ENCODE measurements at places on chromosomes 4 and X.
A peak's percentile ranks its signal among the peaks of the same experiment; 100 is the strongest.

DNA sequence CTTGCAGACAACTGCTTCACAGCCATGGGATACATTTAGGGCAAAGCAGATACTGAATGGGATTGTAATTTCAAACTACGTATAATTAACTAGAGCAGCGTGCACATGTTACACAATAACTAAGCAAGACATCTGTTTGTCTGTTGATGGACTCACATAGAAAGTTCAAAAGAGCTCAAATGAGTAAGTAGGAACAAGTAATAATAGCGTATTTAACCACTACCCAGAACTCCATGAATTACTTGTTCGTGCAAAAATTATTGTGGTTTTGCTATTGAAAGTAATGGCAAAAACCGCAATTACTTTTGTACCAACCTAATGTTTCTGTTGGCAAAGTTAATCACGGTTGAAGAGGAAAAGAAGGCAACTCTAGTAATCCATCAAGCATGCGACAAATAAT lies 825.4 kb downstream of the PCDH18 start:
- peak; percentile 27 for DNase-seq

GRCh38 chr4:51868449-51868847 lies 25.5 kb downstream of the DCUN1D4 start:
- DNase-seq = no peak

GRCh38 chrX:149152941-149153340 lies 352.2 kb downstream of the IDS start:
- no peak for DNase-seq

DNA sequence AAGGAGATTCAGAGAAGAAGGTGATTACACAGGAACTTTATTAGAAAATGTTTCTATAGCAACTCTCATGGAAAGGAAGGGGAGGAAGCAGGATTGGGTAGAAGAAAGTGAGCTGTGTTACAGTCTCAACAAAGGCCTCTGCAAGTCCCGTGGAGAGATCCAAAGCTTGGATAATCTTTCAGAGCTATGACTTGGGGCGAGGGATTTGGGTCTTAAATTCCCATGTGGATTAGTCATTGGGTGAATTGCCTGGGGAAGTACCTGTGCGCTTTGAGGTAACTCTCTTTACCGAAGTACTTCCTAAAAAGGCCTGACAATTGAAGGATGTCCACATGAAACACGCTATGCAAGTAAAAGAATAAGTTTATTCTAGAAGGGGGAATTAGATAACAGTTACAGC lies 133.8 kb upstream of the ANKRD50 start:
- DNase-seq = no peak

DNA sequence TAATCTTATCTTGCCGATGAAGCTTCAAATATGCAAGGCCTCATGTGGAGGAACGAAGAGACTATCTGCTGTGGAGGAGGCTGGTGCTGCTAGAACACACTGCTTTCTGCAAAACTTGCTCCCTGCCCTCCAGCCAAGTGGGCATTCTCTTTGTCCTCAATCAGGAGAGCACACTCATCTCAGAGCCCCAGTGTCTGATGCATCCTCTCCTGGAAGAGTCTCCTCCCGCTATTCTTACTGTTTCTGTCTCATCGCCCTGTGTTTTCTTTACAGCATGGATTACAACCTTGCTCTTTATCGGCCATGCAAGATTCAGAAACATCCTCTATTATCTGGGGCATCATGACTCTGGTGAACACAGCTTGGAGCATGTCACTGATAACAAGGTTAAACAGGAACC lies 68.2 kb upstream of the MTNR1A start:
- peak; percentile 10 for DNase-seq

DNA sequence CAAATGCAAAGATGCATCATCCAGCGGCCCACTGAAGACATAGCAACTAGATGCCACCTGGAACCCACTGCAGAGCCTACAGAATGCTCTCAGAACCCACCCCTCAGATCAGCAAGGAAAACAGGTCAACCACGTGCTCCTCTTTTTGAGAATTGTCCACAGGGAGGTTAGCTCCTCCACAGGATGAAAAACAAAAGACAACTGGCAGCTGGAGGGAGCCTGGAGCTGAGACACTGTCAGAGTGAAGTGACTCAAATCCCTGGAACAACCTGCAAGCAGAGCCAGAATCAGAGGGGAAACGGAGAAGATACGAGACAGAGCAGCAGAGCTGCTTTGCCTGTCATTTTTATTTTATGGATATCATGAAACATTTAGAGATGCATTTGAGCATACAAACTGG lies 277.6 kb downstream of the GASK1B start:
- DNase-seq = no peak

DNA sequence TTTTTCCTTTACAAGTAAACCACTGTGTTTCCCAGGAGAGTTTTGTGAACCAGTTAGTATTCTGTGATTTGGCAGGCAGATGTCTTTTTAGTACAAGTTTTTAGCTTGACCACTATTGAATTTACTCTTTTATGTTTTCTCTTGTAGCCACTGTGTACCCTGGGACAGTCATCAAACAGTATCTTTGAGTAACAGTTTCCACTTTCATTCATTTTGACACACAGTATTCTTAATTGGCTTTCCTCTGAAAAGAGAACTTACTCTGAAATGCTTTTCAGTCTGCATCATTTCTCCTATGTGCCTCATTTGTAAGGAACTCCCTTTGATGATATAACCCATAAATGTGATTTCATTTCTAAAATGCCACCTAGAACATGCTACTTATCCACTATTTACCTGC lies 476.5 kb downstream of the PDGFC start:
- no peak for DNase-seq

DNA sequence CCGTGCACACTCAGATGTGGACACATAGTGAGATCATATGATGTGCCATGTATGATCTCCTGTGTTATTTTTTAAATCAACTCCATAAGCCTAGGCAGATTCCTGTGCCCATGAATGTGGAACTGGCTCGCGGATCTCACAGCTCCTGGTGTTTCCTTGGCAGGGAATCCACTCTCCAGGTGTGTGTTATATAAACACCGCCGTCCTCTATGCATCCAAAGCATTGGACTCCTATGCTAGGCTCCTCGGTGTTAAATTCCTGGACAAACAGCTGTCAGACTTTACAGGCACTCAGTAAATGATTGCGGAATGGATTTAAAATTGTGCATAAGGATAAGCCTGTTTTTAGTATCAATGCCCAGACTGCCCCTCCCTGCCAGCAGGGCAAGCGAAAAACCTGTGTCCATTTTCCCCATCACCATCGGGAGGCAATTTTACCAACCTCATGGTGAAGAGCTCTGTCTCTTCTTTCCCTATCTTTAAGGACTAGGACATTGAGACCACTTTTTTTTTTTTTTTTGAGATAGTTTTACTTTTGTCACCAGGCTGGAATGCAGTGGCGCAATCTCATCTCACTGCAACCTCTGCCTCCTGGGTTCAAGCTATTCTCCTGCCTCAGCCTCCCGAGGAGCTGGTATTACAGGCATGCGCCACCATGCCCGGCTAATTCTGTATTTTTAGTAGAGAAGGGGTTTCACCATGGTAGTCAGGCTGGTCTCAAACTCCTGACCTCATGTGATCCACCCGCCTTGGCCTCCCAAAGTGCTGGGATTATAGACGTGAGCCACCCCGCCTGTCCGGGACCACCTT lies 23.6 kb upstream of the GPR78 start:
- peak; percentile 46 for DNase-seq

GRCh38 chr4:24568425-24568824 lies 15.9 kb downstream of the DHX15 start:
- peak; percentile 49 for DNase-seq

GRCh38 chr4:5747738-5748375 lies 36.9 kb downstream of the EVC start:
- DNase-seq = peak; percentile 99

GRCh38 chr4:44425614-44426208 lies 22.9 kb downstream of the KCTD8 start:
- DNase-seq = peak; percentile 7

GRCh38 chr4:142473218-142473959 lies 372.7 kb downstream of the INPP4B start:
- no peak for DNase-seq

DNA sequence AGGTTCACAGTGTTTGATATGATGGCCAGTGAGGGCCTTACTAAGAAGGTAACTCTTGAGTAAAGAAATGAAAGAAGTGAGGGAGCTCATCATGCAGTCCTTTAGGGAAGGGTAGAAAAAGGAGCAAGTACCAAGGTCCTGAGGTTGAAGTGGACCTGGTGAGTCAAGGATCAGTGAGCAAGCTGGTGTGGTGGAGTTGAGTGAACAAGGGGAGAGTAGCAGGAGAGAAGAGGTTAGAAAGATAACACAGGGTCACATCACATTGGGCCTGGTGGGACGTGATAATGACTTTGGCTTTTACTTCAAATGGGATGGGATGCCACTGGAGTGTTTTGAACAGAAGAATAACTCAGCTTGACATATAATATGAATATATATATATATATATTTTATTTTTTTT lies 44.7 kb downstream of the OSTC start:
- DNase-seq = no peak

DNA sequence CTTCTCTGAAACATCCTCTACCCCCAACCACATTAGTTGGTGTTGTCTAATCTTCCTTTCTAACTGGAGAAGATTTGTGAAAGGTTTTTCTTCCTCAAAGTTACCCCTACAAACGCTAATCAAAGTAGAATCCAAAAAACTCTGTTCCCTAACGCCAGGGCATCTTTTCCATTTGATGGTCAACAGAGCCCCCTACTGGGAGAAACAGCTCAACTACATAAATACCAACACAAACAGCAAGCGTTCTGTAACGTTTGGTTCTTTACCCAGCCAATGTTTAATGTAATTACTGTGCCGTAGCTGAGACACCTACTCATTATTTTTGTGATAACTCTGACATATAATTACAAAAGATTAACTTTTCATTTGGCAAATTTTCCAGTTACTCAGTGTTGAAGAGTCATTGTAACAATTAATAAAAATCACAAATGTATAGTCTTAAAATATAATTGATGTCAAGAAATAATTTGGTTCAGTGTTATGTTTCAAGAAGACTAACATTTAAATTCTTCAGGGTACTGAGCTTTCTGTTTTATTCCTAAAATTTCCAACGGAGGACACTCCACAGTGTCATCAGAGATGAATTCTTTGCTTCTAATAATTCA lies 94.9 kb upstream of the TBC1D9 start:
- peak; percentile 88 for DNase-seq

DNA sequence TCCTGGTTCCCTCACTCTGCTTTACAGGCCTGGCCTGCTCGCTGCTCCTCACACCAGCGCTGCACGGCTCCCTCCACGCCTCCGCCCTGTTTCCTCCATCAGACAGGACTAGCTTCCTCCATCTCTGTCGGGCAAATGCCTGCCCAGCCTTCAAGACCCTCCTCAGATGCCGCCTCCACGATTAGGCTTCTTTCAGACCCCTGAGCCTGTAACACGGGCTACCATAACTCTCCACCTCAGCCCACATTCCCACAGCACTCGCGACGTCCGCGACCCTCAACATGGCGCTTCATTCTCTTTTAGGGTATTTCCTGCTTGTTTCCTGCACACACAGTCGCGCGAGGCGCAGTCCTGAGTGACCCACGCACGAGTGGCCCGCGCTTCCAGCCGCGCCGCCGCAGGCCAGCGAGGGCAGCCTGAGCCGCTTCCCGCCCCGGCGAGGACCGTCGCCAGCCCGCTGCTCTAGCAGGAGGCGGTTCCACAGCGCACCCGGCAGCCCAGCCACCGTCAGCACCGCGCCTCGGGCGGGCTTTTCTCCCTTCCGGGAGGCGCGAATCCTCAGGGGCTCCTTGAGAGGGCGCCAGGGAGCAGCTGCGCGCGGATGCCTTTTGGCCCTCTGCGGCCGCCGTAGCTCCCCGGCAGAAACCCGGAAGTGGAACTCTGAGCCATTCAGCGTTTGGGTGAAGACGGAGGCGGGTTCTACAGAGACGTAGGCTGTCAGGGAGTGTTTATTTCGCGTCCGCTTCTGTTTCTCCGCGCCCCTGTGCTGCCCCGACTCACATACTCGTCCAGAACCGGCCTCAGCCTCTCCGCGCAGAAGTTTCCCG lies at the start of gene FRG1:
FRG1 (plus strand) TSS at position 695 of the 827 bp plus-strand sequence. CDS start 138 bp downstream, outside the sequence.
- peak; percentile 98 for DNase-seq

DNA sequence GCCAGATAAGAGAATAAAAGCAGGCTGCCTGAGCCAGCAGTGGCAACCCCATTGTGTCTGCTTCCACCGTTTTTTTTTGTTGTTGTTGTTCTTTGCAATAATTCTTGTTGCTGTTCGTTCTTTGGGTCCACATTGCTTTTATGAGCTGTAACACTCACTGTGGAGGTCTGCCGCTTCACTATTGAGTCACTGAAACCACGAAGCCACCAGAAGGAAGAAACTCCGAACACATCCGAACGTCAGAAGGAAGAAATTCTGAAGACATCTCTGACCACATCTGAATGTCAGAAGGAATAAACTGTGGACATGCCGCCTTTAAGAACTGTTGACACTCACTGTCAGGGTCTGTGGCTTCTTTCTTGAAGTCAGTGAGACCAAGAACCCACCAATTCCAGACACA lies 110.5 kb downstream of the PCDH18 start:
- DNase-seq = peak; percentile 18

DNA sequence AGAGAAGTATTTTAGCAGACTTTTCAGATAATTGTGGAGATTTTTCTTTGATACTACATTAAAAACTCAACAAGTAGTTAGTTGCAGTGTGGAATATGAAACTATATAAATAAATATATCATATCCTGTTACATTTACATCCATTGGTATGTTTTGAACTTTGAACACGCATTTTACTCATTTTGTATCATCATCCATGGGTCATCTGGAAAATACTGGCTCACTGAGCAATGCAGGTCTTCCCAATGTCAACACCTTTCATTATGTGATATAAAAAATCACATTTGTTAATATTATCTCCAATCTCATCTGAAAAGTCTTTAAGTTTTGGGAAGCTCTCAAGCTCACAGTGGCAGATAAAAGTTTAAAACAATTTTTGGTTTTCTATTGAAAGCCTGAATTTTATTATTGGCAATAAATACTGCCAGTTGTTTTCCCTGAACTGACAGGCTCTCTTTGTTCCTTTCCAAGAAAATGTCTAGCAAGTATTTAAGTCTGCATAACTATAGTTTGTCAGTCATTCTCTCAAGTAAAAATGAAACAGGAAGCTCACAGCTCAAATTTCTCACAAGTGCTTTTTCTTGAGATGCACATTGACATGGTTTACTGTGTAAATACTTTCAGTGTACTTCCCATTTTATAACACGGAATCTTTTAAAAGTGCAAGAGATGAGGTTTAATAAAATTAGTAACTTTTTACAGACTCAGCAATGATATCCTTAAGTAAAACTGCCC lies 183.5 kb upstream of the GPC4 start:
- DNase-seq = no peak

GRCh38 chr4:86338989-86339388 lies 20.9 kb downstream of the MAPK10 start:
- DNase-seq = peak; percentile 80

GRCh38 chrX:2351999-2352995 lies 148.5 kb downstream of the DHRSX start:
- DNase-seq = peak; percentile 75
